ENCODE measurements at places on chromosomes 11 and 22. TPM values are rescaled to one million over a fixed set of nuclear protein-coding genes. Genes with fewer than 3 reads are reported as not detected.

DNA sequence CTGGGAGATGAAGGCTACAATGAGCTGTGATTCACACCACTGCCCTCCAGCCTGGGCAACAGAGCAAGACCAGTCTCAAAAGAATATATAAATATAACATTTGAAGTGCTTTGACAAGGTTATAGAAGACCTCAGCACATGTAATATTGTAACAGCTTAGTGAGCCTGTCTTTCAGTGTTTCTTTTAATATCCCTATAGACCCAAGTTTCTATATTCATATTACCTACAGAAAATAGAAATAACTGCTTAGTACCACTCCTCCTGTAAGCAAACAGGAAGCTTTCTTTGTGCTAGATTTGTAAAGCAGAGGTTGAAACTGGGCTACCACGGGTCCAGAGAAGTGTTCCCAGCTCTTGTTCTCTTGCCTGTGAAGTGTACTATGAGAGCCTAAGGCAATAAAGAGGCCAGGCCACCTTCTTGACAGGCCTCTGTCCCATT lies 68.2 kb downstream of the PPP2R1B start:
- no peak for DNase-seq

DNA sequence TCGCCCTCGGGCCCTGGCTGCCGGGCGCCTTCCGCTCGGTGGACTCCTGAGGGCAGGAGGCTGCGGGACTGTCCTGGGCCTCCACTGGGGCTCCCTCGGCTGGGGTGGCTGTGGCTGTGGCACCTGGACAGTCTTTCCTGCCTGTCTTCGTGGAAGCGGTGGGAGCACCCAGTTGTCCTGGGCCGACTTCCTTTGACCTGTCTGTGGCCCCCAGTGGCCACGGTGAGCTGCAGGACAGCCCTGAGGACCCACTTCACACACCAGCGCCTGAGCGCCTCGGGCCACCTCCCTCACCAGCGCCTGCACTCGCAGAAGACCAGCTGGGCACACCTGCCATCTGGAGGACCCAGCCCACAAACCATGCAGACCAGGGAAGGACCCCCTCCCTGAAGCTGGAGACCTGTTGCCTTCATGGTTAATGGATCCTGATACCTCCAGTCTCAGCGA lies 1.8 kb upstream of the EPS8L2 start:
- peak; percentile 49 for DNase-seq

GRCh38 chr11:77049026-77049425 lies 14.8 kb downstream of the B3GNT6 start:
- DNase-seq: no peak

GRCh38 chr22:36384766-36385481 lies 2.8 kb downstream of the MYH9 start:
- DNase-seq: no peak

DNA sequence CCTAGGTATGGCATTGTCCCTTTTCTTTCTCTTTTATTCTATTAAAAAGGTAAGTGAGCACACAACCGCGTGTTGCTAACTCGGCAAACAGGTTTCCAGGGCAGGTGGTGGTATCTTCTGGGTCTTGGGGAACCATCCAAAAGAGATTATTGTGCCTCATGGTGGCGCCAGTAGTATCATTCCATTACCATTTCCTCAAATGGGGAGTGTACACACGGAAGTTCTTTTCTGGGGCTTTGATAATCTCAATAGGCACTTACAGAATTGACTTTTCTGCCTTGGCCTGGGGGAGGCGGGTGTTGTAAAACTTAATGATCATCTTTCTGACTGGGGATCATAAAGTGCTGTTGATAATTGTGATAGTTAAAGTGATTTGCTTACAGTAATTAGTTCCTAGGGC lies 234.1 kb downstream of the KIRREL3 start:
- no peak for DNase-seq

DNA sequence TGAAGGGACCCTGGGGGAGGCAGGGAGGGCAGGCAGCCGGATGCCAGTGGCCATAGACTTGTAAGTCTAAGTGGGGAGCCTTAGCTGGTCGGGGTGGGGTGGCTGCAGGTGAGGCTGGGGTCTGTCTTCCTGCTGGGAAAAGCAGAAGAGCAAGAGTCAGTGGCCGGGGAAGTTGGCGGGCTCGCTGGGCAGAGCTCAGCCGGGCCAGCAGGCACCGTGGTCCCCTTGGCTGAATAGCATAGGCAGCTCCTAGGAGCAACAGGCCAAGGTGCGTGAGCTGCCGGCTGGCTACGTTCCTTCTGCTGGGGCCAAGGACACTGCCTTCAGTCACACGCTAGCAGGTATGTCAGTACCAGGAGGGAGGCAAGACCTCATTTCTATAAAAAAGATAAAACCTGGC lies 67.8 kb upstream of the A4GALT start:
- no peak for DNase-seq

DNA sequence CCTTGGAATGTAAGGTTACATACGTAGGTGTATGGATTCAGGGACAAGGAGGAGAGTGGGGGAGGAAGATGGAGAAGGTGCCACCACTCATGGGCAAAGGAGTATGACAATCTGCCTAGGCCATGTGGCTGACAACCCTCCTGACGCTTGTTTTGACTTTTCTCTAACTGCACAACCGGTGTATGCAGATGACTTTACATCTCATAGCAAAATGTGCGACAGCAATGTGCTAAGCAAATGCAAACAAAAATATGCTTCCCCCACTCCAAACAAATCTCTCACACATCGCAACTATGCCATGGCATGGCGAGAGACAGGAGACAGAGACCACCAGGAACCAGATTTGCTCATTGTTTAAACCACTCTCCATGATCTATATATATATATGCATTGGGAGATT lies 191.8 kb downstream of the BLID start:
- DNase-seq: no peak

DNA sequence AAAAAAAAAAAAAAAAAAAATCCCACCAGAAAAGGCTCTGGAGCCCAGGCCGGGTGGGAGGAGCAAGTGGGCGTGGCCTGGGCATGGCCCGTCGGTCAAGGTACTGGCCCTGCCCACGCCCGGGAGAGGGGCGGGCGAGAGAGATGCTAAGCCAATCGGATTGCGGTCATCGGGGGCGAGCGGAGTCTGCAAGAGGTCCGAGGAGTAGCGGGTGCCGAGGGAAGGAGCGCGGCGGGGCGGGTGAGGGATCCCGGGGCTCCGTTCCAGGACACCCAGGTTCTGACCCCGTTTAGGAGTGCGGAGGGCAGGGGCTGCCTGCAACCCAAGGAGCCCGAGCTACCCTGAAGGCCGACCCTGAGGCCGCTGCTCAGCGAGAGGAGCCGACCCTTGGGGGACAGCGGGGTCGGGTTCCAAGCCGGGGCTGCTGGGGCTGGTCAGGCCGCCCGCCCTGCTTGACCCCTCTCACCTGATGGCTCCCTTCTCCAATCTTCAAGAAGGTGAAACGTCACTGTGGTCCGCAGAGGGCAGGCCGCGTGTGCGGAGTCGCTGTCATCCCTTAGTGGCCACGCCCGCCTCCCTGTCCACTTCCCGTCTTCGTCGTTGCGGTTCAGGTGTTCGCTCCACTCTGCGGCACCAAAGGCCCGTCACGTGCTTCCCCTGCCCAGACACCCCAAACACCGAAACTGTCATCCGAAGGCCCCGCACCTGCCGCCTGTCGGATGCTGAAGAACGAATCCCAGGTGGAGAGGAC lies 11.1 kb upstream of the TAB1 start:
- DNase-seq: peak; percentile 68

- DNase-seq: peak; percentile 94
These were observed at the start of the genes SIAE and SPA17 for GRCh38 chr11:124673333-124674167. TSS of gene SIAE (minus strand) at chr11:124673739. CDS start at chr11:124673708, 31 bp downstream. TSS of gene SPA17 (plus strand) at chr11:124673904. CDS start at chr11:124675265, 1,361 bp downstream.

DNA sequence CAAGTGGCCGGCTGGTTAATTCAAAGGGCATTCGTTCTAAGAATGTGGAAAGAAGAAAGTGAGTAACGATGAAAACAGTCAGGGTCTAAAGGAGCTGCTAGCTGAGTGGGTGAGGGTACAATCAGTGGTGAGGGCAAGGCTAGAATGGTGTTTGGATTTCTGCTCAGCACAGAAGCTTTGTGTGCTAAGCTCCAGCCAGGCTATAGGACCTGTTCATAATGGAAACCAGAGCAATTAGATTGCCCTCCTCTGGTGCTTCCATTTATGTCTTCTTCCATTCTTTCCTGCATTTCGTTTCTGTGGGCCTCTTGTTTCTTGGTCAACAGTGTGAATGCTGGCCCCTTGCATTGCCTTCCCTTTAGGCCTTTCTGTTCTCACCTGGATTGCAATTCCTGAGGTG lies 572.9 kb upstream of the CHORDC1 start:
- DNase-seq: no peak

DNA sequence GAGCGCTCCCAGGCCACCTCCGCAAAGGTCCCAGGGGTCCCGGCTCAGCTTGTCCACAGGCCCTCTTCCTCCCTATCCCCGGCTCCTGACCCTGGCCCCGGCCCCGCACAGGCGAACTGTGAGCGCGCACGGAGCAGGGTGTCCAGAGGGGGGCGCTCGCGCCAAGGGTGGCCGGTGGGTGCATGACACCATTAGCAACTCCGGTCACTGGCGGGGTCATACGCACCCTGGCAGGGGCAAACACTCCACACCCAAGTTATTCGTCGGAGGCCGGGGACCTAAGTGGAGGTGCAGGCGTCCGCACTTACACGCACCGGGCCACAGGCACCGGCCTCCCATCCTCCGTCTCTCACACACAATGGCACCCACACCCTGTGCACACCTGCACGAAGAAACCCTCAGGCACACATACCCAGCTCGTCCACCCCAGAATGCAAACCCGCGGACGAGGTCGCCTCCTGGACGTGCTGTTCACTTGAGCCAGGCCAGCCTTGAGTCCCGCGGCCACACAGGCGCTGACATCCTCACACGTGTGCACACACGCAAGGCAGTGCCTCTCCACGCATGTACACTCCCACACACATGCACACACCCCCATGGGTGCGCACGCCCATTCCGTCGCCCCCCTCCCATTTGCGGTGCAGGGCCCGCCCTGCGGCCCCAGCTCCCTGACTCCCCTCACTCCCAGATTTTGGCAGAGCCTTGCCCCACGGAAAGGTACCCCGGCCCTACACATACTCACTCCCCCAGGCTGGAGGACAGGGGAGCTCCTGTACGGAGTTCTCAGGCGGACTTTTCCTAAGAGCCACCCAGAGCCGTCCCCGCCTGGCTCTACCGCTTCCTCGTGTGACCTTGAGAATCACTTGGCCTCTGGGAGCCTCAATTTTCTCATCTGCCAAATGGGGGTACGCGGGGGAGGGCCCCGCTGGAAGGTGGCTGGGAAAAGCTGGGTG lies at the start of gene RASGRP2:
RASGRP2 (minus strand) TSS at position 552 of the 953 bp plus-strand sequence. CDS start 1,276 bp downstream, outside the sequence.
- peak; percentile 77 for DNase-seq

GRCh38 chr11:17612221-17613188 lies 65.4 kb downstream of the OTOG start:
- DNase-seq: no peak

DNA sequence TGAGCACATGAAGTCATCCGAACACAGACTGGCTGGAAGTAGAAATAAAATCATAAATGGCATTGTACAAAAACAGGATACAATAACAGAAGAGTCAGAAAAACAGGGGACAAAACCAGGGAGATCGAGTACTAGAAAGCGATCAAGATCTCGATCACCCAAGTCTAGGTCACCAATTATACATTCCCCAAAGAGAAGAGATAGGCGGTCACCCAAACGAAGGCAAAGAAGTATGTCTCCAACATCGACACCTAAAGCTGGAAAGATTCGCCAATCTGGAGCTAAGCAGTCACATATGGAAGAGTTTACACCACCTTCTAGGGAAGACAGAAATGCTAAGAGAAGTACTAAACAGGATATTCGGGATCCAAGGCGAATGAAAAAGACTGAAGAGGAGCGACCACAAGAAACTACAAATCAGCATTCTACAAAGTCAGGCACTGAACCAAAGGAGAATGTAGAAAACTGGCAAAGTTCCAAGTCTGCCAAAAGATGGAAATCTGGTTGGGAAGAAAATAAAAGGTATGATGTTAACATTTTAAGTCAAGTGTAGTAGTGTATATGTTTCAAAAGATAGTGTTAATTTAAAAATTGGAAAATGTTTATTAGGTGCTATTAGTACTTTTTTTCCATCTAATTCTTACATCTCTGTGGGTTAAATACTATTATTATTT lies 9.4 kb downstream of the PCF11 start:
- no peak for DNase-seq

Gene MS4A12
- not detected for total RNA-seq

Gene FGF19
- 0.15 TPM for total RNA-seq

Gene P2RY6
- total RNA-seq: 0.25 TPM

Gene CALCA
- total RNA-seq: 0.73 TPM

Gene MISFA
- 1.2 TPM for total RNA-seq

Gene OR6A2
- total RNA-seq: not detected

Gene ZNF214
- total RNA-seq: 1.8 TPM

Gene GAB4
- total RNA-seq: not detected

Gene MPZL3
- total RNA-seq: 5.8 TPM

Data from left lobe of liver (tissue), 2 donors.